ENCODE measurements at places on chromosomes 16 and 17.

GRCh38 chr17:65441053-65441605, 120.3 kb downstream of the AXIN2 start:
- no peak for DNase-seq

DNA sequence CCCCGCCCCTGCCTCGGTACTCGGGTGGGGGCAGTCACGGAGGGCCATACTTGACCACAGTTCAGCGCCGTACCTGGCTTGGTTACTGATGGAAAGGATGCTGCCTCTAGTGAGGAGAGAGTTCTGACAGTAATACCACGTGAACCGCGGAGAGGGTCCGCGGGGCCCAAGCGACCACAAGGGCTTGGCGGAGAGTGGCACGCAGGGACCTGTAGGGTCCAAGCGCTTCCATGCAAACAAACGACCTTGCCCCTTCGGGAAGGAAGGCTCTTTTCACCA, 9.2 kb downstream of the KDM6B start:
- no peak for DNase-seq

GRCh38 chr16:2275476-2276367, 7.8 kb upstream of the RNPS1 start:
- DNase-seq = no peak

- no peak for DNase-seq
Measured at GRCh38 chr17:48994549-48995303, 2.5 kb upstream of the IGF2BP1 start.

GRCh38 chr17:39750131-39751015, 12.6 kb downstream of the GRB7 start:
- no peak for DNase-seq

GRCh38 chr17:58192612-58193011, at the start of gene EPX:
Gene EPX, plus strand, starts transcription at chr17:58192726. Its CDS starts 121 bp downstream, at chr17:58192847.
- DNase-seq = no peak

GRCh38 chr16:15770512-15770911, 86.3 kb downstream of the MYH11 start:
- no peak for DNase-seq

GRCh38 chr17:49508061-49508865, 13.2 kb downstream of the NGFR start:
- no peak for DNase-seq

DNA sequence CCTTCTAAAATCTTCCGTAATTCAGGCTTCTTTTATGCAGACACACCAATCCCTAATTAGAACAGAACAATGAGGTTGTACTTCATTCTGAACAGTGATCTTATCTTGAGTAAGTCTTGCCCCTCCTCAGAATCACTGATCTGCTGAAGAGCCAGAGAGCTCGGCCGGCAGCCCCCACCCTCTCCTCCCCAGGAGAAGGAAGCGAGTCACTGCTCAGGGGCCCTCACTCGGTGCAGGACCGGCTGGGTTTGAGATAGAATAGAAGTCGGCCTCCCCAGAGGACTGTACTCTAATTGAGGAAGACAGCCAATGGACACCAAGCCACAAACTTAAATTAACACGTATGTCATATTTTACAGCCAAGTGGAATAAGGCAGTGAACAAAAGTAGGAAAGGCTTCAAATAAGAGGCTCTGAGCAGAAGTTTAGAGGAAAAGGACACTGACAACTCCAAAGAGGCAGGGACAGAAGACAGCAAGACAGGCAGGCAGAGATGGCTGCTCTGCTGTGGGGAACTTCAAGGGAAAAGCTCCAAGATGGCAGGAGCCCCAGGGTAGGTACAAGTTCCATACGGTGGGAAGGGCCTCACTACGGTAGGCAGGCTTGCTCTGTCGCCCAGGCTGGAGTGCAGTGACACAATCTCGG, 18.6 kb downstream of the CREBBP start:
- DNase-seq = no peak

- DNase-seq = no peak
Measured at GRCh38 chr17:40281663-40282062, 6.0 kb upstream of the CDC6 start.

DNA sequence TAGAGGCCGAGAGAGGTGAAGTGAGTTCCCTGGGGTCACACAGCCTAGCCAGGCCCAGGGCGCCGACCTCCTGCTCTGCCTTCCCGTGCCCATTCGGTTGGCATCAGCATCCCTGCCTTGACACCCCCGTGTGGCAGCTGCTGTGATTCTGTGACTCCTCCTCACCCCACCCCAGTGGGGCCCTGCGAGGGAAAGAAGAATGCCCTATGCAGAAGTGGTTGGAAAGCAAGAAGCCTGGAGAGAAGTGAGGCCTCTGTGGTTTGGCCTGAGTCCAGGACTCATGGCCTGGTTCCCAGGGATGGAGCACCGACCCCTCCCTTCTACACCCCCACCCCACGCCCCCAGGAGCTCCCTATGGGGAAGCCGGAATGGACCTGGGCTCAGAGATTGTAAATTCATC, 296.2 kb downstream of the SEC14L1 start:
- no peak for DNase-seq

DNA sequence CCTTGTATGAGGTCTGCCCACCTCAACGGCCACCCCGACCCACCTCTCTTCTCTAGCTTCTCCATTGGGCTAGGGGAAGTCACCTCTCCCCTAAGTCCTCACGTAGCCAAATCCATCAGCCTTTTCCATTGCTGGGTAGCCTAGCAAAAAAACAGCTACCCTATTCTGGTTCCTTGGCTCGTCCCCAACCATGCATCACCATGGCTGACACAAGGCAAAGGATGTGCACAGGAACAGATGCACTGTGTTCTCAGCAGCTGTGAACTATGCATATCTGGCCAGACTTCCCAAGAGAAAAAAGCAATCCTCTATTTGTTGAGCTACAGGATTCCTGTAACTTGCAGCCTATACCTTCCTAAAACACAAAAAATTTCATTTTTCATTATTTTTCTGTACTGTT, 22.0 kb upstream of the FLCN start:
- DNase-seq = no peak

Measured in NCI-H187 (cell line).